ENCODE measurements at places on chromosomes 13 and 19. TPM values are rescaled to one million over a fixed set of nuclear protein-coding genes. Genes with fewer than 3 reads are reported as not detected.

DNA sequence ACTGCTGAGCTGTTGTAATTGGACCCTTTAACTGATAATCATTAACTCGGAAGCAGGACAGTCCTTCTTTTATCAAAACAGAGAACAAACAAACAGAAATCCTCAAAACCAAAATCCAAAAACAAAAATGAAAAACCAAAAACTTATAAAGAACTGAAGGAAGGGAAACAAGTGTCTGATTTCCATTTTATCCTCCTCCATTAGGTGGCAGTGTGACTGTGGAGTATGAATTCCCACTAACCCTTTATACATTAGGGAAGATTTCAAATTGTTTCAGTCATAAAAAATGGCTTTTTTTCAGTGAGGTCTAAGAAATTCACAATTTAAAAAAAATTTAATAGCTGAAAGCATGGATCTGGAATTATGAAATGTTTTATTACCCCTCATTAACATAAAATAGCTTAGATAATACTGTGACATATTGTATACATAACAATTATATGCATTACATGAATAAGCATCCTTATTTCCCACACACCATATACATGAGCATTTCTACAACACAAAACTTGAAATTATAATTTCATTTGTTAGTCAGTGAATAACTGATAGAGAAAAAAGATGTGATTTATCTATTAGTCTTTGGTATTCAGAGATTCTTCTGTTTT lies 1074.3 kb upstream of the PCDH9 start:
- no peak for DNase-seq
- no peaks in the 10 kb centered on the region for H3K4me1 ChIP-seq
- no peaks in the 10 kb centered on the region for H3K27me3 ChIP-seq
- no peaks in the 10 kb centered on the region for H3K36me3 ChIP-seq

GRCh38 chr13:89577301-89577700 lies 1770.2 kb upstream of the MIR17HG start:
- no peaks in the 10 kb centered on the region for H3K36me3 ChIP-seq
- no peaks in the 10 kb centered on the region for H3K4me1 ChIP-seq
- no peak for DNase-seq
- H3K4me3 ChIP-seq: no peak overlapping the region

DNA sequence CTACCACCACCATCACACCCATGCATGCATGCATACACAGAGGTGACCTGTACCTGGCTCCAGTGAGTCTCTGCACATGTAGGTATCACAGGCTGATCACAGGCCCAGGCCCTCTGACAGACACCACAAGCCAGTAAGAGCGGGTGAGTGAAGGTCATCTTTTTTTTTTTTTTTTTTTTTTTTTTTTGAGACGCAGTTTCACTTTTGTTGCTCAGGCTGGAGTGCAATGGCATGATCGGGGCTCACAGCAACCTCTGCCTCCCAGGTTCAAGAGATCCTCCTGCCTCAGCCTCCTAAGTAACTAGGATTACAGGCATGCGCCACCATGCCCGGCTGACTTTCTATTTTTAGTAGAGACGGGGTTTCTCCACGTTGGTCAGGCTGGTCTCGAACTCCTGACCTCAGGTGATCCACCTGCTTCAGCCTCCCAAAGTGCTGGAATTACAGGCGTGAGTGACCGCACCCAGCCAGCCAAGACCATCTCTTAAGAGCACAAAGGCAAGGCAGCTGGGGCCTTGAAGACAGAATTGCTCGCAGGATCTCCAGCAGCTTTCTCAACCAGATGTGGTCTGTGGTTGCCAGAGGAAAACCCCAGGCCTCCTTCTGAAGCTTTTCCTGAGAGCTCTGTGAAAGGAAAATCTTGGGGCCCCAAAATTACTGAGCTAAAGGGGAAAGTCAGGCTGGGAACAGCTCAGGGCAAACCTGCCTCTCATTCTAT lies 3.2 kb upstream of the NKG7 start:
- H3K4me3 ChIP-seq: no peak overlapping the region
- peaks cover 2% of the 10 kb centered on the region for H3K27me3 ChIP-seq
- H3K27ac ChIP-seq: no peak overlapping the region

DNA sequence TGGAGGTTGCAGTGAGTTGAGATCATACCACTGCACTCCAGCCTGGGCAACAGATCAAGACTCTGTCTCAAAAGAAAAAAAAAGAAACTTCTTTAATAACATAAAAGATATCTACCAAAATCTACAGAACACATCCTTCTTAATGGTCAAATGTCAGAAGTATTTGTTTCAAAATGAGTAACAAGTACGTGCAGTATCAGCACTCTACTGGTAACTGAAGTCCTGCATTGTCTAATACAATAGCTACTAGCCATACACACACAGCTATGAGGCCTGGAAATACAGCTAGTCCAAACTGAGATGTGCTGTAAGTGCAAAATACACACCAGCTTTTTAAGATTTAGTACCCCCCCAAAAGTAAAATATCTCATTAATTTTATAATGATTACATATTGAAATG lies 88.1 kb downstream of the TSC22D1 start:
- no peak overlapping the region for H3K4me3 ChIP-seq
- H3K27me3 ChIP-seq: no peaks in the 10 kb centered on the region
- peaks cover 2% of the 10 kb centered on the region for H3K36me3 ChIP-seq

Gene BEST2
- total RNA-seq: not detected

Gene GRIK5
- not detected for total RNA-seq

Measured in IMR-90 (cell line).